ENCODE measurements at places on chromosomes 2 and 18.

GRCh38 chr2:206859330-206859739, 80.0 kb upstream of the CPO start:
- no peak for DNase-seq

- DNase-seq = no peak
Observed at GRCh38 chr2:43142921-43143438, 83.4 kb downstream of the ZFP36L2 start.

DNA sequence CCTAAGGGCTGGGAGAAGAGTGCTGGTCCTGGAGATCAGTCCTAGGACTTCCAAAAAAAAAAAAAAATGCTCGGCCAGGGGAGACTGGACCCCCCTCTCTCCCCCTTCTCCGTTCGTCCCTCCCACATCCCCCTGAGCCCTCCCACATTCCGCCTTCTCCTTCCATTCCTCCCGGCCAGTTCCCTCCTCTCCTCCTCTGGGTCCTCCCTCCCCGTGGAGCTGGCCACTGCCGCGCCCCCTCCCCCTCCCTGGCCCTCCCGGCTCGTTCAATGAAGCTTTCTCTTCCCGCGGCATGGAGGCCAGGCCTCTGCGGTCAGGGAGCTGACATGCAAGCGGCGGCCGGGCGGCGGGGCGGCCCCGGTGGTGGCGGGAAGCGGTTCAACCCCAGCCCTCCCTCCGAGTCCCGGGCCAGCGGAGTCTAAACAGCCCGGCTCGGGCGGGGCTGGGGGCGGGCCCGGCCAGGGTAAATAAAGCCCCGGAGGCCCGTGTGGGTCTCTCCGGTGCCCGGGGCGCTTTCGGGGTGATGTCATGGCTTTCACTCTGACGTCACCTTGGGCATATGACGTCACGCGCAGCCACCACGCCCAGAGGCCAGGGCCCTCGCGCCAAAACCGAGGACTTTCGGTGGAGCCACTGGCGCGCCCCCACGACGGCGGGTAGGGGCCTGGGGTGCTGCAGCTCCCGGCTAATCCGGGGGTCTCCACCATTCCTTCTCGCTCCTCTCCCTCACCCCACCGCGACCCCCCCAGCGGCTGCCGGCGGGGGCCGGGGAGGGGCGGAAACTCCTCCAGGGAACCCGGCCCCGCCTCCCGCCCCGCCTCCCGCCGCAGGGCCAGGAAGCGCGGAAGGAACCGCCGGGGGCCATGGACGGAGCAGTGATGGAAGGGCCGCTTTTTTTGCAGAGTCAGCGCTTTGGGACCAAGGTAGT, at the start of the genes DOK1 and LOXL3:
Gene DOK1 (plus strand): TSS at position 829 of the 928 bp plus-strand sequence. CDS start 35 bp downstream, at position 864.
Gene LOXL3 (minus strand): TSS at position 51 of the 928 bp plus-strand sequence. CDS start 1,308 bp downstream, outside the sequence.
- DNase-seq = peak; percentile 76

GRCh38 chr2:41943159-41943558, 104.7 kb upstream of the PKDCC start:
- no peak for DNase-seq

GRCh38 chr18:62335494-62335893, 10.4 kb downstream of the TNFRSF11A start:
- no peak for DNase-seq

GRCh38 chr2:136255648-136256461, 137.9 kb upstream of the CXCR4 start:
- no peak for DNase-seq

DNA sequence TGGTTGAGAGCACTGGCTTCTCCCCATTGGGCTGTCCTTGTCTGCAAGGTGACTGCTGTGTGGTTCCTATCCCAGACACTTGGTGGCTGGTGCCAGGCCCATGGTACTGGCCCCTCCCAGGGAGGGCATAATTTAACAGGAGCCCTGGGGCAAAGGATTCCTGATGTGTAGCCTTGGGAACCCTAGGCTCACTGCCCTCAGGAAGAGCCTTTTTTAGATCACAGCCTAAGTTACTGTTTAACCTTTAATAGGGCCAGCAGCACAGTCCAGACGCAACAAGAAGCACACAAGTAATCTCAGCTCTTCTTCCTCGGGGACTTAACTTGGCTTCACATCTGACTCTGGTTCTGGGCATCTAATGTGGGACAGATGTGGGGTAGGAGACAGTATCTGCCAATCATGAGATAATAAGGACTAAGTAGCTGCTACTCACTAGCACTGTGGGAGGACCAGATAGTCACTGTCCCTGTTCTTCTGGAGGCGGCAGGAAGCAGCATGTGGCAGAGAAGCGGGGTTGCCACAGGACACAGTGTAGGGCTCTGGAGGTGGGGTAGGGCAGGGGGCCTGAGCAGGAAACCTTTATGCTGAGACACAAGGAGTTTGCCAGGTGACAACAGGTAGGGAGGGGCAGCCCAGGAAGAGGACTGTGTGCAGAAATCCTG, 136.3 kb downstream of the TMEM17 start:
- DNase-seq = no peak

DNA sequence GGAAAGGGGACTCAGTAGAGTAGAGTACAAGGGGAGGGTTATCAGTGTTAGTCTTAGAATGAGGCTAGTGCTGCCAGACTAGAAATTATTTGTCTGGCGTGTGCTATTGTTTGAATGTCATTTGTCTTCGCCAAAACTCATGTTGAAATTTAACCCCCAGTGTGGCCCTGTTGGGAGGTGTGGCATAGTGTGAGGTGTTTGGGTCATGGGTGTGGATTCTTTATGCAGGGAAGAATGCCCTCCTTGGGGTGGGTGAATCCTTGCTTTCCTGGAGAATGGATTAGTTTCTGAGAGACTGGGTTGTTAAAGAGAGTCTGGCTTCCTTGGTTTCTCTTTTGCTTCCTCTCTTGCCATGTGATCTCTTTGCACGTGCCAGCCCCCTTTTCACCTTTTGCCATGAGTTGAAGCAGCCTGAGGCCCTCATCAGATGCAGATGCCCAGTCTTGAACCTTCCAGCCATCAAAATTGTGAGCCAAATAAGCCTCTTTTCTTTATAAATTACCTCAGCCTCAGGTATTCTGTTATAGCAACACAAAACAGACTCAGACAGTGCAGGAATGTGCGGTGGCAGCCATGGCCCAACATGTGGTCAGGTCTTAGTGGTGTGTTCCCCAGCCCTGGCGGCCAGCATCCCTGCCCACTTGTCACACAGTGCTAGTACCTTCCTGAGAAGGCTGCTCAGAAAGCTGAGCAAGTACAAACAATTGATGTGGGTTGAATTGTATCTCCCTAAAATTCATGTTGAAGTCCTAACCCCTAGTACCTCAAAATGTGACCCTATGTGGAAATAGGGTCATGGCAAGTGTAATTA, 48.4 kb upstream of the NAB1 start:
- no peak for DNase-seq

- DNase-seq = no peak
Observed at GRCh38 chr2:160700021-160700814, 206.6 kb upstream of the RBMS1 start.

DNA sequence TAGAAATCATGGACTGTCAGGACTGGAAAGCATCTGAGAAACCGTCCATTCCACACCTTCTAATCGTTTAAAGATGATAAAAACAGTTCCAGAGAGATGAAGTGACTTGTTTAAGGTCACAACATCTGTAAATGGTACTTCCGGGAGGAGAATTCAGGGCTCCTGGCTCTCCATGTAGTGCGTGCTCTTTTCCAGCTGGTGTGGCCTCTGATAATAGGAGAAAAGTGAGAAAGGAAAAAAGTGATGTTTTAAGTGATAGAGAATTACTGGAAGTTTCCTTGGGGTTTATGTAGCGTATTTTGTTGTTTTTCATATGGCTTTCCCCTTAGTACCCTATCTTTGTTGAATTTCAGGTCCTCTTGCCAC, 663 bp downstream of the C2orf49 start:
- DNase-seq = no peak

- DNase-seq = no peak
Observed at GRCh38 chr2:26607698-26608097, 33.5 kb downstream of the CIB4 start.

DNA sequence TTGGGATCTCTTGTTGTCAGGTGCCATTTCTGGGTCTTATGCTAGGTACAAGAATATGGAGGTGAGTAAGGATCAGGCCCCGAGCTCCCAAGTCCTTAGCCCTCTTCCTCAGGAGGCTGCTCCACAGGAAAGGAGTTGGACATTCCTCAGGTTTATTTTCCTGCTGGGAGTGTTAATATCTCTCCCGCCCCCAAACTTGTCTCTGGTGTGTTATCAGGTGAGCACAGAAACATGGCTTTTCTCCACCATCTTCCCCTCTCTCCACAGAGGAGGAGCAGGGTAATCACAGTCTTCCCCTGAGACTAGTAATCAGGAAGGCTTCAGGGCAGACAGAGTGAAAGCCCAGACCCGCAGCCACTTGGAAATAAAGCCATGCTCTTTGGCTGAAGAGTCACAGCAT, 73.3 kb upstream of the CAPN13 start:
- no peak for DNase-seq

DNA sequence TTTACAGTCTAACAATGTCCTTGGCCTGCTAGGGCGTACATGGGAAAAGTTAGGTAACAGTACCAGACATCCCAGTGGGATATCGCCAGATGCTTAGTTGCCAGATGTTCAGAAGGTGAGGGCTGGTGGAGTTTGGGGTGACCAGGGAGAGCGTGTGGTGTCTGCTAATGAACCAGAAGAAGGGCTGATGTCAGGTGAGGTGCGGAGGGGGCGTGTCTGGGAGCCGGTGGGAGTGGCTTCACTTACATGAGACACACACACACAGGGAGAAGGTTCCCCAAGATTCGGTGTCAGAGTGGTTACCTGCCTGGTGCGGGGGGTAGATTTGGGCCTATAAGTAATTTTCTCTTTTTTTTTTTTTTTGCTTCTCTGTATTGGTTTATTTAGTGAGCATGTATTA, 12.2 kb downstream of the RAB31 start:
- DNase-seq = no peak

DNA sequence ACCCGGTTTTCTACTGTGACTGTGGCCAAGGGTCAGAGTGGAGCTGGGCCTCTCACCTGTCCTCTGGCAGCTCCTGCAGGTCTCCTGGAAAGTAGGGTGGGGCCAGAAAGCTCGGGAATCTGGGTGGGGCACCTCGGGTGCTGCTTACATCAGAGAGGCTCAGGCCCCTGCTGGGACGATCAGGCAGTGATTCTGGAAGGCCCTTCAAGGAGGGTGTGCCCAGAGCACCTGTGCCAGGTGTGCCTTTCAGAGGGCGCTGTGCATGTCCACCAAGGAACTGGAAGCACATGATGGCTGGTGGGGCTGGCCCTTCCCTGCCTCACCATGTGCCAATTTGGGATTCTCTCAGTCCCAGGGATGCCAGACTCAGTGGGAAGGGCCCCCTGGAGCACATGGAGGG, 44.0 kb downstream of the ATP6V1C2 start:
- no peak for DNase-seq

DNA sequence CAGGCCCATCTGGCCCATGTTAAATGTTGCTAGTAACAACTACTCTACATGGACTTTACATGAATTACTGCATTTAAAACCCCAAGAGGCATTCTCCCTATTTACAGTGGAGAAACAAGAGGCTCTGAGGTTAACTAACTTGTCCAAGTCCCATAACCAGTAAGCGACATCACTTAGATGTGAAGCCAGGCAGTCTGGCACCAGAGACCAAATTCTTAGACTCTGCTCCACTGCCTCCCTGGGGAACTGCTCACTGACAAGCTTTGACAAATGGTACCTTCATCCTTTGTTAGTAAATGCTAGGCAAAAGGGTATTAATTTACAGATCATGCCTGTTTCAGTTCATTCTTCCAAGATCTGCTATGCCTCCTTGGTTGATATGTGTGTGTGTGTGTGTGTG, 124.8 kb downstream of the AFF3 start:
- no peak for DNase-seq

DNA sequence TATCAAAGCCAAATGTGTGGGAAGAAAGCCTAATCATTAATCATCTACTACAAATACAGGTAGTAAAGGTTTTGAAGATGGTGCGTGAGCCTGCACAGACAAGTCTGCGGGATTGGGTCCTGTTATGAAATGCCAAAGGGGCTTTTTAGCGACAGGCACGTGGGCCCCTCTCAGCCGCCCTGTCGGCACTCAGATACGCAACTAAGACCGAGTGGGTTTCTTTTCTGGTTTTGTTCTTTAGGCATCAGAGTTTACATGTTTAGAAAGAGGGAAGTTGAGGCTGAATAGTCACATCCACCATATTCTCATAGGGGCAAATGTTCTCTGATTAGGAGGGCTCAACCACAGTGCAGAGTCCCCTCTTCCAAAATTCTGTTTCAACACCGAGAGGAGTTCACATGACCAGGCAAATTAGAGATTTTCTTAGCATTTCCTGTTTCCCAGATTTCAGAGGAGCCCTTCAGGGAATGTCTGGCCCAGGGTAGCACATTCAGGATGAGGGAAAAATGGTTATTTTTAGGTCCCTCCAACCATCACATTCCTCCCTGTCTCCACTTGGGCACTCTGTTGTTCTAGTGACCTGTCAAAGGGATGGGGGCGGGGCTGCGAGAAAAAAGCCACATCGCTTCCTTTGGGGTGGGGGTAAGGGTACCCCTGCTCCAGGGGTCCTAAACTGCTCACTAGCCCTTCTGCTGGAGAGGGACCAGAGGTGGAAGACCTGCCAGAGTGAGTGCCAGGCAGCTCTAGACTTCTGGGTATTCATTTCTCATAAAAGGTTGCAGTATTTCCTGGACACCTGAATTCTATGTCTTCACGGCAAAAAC, 159.2 kb downstream of the BCL2 start:
- no peak for DNase-seq

DNA sequence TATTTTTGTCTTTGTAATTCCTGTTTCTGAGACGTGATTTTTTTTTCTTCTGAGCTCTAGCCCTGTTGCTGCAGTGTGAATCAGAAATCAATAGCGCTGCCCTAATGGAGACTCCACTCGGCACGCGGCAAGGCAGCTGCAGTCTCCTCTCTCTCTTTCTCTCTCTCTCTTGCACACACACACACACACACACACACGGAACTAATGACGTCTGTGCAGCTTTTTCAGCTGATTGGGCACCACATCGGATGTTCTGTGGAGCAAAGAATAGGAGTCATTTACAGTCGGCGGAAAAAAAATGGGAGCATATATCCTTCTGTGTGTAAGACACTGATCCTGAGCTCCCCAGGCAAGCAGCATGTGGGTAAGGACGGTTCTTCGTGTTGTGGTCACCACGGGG, 2.0 kb upstream of the MYT1L start:
- DNase-seq = no peak

GRCh38 chr2:33660416-33661123, 61.5 kb upstream of the FAM98A start:
- no peak for DNase-seq

- no peak for DNase-seq
Observed at GRCh38 chr2:215758691-215759090, 254.7 kb downstream of the MREG start.

DNA sequence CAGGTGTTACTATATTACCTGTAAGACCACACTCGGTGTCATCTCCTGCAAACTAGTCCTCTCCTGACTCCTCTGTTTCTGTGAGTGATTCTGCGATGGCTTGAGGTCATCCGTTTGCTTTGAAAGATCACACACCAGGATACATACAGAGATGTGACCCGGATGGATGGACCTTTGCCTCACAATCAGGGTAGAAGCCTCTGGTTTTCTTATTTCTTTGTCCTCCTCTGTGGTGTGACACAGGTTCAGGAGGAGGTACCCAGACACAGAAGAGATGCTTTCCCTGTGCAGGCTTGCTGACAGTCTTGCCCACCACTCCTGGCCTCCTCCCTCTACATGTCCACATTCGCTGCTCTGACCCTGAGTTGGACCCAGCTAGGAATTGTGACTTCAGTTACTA, 34.6 kb downstream of the PSD4 start:
- DNase-seq = no peak
